ENCODE measurements at places on chromosomes 16 and 17.

GRCh38 chr16:12455287-12455798, 348.3 kb downstream of the CPPED1 start:
- peak; percentile 82 for DNase-seq

DNA sequence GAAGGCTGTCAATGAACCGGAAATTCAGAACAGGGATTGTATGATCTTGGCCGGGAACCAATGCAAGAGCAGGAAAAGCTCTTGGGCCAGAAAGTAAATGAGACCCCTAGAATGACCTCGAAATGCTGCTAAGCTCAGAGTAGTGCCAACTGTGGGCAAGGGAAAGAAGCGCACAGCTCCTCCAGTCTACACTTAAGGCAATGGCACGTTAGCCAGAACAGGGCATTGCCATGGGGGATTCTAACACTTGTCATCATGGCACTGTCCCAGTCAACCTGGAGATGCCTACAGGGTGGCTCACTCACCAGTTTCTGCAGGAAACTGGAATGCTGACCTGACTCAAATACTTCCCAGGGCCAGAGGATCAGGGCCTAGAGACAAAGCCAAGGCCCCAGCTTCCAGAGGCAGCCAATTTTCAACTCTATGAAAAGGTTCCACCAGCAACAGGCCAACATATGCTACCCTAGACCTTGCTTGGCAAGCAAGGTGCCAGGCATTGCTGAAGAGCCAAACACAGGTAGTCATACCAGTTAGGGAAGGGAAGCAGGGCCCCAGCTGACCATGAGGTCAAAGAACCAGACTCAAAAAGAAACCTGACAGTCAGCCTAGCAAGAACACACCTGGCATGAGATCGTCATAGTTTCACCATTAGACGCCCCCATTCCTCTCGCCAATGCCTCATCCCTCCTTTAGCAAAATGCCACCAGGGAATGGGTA, 34.9 kb downstream of the ARHGAP17 start:
- no peak for DNase-seq

DNA sequence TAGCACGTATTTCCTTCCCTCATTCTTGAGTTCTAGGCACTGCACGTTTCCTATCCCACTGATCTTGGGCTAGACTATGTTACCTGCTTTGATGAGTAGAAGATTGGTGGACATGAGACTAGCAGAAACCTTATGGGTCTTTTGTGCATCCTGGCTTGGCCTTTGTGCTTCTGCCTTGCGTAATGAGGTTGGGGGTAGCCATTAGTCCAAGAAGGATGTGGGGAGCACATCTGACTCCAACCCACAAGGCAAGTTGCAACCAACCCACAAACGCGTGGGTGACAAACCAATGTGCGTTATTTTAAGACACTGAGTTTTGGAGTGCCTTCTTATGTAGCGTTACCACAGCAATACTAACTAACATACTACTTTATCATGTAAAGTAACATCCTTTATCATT, 180.4 kb upstream of the IRX5 start:
- no peak for DNase-seq

DNA sequence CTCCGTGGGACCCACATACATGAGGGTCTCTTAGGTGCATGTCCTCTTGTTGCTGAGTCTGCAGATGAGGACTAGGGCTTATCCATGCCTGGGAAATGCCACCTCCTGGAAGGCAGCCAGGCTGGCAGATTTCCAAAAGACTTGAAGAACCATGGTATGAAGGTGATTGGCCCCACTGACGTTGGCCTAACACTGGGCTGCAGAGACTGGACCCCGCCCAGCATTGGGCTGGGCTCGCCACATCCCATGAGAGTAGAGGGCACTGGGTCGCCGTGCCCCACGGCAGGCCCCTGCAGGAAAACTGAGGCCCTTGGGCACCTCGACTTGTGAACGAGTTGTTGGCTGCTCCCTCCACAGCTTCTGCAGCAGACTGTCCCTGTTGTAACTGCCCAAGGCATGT, 38.2 kb upstream of the IL21R start:
- no peak for DNase-seq

- no peak for DNase-seq
Measured at GRCh38 chr17:74916851-74917199, 6.2 kb downstream of the USH1G start.

DNA sequence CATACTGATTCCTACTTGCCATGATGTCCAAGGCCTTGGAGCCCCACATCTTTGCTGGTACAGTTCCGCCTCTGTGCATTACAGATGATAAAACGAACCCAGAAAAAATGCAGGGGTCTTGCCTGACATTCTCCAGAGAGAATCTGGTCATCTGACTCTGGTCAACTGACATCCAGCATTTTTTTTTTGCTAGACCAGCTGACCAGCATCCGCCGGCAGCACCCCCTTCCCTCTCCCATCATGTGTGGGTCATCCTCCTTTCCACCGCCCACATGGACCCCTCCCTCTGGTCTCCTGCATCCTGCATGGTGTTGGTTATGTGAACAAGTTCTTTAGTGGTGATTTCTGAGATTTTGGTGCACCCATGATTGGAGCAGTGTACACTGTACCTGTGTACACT, 47.1 kb downstream of the CDH1 start:
- no peak for DNase-seq

- no peak for DNase-seq
Measured at GRCh38 chr17:28038802-28039201, 3.7 kb upstream of the NLK start.

DNA sequence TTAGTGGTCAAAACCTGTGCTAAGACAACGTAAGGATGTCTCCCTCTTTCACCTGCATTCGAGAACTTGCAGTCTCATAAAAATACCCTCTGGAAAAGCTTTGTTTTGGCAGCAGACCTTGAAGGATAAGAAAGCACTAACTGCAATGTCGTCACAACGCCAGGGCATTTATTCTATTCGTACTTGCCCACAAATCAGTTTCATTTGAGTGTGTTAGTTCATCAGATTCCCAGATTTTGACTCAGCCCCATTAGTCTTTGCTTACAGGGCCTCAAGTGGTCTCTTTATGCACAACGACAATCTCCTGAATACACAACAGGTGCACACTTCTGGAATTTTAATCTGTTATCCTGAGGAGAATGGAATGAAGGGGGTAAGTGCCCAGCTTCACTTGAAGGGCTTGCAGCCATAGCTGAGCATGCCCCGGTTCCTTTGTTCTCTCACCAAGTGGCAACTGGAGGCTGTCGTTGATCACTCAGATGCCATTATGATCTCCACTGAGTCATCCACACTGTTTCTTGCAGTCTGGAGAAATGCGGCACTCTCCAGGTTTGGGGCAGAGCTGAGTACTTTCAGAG, 58.8 kb downstream of the CLEC19A start:
- DNase-seq, result no peak
